ENCODE measurements at places on chromosomes 1 and 21.

DNA sequence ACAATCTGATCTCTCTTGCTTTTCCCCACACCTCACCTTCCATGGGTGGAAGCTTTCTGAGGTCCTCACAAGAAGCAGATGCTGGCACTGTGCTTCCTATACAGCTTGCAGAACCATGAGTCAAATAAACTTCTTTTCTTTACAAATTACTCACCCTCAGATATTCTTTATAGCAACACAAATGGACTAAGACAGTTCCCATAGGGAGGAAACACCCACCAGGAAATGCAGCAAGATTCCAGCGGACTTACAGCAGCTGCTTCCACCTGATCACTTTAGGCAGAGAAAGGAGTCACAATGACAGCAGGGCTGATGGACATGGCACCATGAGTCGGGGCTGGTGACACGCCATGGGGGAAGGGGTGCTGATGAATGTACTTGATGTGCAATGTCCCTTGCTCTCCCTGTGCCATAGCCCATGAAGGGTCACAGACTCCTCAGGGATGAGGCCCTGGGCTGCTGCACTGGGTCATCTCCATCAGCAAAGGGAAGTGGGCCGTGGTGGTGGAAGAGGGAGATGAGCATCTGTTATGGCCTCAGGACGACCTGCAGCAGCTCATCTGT is 53.9 kb downstream of the PRSS38 start:
- DNase-seq: no peak

GRCh38 chr1:41687007-41687406 is 202.5 kb upstream of the EDN2 start:
- DNase-seq: no peak

- DNase-seq: no peak
Observed at GRCh38 chr1:60136395-60136794, 62.8 kb upstream of the C1orf87 start.

- DNase-seq: no peak
Observed at GRCh38 chr1:2956576-2956975, 64.7 kb upstream of the ACTRT2 start.

- no peak for DNase-seq
Observed at GRCh38 chr1:115781343-115781742, 12.8 kb upstream of the CASQ2 start.

GRCh38 chr1:5646486-5647149 is 345.6 kb downstream of the NPHP4 start:
- no peak for DNase-seq

GRCh38 chr1:227894831-227895451 is 52.8 kb downstream of the WNT9A start:
- DNase-seq: no peak

DNA sequence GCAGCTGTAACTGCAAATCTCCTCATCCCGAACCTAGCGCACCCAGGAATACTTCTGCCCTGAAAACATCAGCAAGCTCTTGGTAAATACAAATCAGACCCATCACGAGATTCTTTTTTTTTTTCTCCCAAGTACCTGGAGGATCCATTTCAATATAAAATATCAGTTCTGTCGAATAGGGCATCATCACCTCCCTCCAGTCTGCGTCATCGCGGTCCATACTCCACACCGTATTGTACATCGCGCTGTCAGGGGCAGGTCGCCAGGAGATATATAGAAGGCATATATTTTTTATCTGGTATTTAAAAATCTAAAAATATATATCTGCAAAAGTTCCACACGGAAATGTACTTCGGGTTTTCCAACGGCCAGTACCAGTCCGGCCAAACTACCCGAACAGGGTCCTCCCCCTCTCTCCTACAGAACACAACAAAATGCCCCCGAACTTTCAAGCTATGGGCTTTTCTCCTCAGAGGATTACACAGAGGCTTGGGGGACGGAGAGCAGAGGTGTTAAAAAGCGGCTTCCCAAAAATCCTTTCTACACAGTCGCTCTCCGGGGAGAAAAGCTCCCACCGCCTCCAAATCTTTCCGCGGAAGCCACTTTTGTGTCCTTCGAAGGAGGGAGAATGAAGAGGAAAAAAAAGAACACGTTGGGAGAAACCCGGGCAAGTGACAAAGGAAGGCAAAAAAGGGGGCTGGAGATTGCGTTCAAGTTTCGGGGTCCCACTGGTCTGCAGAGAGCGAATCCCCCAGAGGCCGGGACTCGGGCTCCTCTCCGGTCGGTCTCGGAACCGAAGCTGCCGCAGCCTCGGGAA is 509 bp downstream of the PIK3R3 start:
- DNase-seq: peak; percentile 34

All from CD4-positive, alpha-beta T cell treated with Interleukin-4 for 1 hour (primary cell).